Ascending aorta (tissue), 2 donors: ENCODE measurements at places on chromosomes 2 and 18. TPM values are rescaled to one million over a fixed set of nuclear protein-coding genes. Genes with fewer than 3 reads are reported as not detected.

GRCh38 chr2:236165842-236166795 is 2.1 kb downstream of the GBX2 start:
- peaks cover 18% of the 10 kb centered on the region for H3K4me1 ChIP-seq
- H3K27me3 ChIP-seq, result peaks cover 39% of the 10 kb centered on the region
- no peak overlapping the region for H3K27ac ChIP-seq
- H3K4me3 ChIP-seq, result peak overlapping the region; percentile 65
- H3K36me3 ChIP-seq, result no peaks in the 10 kb centered on the region
- no peak for DNase-seq

CFAP210 gene
- not detected for total RNA-seq

SOX11 gene
- total RNA-seq, result not detected

DNA sequence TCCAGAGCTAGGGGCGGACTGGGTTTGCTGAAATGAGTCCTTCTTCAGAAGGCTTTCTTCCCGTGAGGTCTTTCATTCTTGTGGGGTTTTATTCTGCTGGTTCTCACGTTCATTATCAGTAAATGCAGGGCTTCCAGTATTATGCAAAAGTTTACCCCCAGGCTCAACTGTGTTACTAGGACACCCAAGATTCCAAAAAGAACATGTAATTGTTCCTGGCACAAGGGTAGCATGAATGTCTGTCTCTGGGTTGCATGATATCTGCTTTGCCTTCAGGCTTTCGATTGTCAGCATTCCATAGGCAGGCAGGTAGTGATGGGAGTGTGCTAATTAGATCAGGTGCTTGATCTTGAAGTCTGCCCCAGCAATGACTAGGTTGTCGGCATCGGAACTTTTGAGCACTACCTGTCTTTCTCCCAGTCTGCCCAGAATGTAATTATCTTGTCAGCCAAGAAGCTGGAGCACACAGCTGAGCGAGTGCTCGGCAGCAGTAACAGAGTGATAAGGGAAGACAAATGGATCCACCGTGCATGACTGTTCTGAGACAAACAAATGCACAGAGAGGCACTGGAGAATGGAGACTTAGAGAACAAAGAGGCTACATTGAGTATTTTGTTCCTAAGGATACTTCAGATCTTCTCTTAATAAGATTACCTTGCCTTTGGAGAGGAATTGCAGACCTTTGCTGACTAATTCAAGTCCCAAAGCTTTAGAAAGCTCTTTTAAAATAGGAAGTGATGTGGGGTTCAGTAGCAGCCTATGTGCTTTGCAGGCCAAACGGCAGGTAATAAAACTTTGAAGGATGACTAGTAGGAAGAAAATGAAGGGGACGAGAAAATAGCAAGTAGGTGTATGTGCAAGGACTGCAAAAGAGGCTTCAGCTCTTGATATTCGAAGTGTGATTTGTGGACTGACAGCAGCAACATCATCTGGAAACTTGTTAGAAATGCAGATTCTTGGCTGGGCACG is 41.9 kb downstream of the ITGB6 start:
- H3K27ac ChIP-seq, result no peak overlapping the region
- no peaks in the 10 kb centered on the region for H3K36me3 ChIP-seq
- no peaks in the 10 kb centered on the region for H3K27me3 ChIP-seq
- DNase-seq, result no peak
- H3K4me3 ChIP-seq, result no peak overlapping the region

DNA sequence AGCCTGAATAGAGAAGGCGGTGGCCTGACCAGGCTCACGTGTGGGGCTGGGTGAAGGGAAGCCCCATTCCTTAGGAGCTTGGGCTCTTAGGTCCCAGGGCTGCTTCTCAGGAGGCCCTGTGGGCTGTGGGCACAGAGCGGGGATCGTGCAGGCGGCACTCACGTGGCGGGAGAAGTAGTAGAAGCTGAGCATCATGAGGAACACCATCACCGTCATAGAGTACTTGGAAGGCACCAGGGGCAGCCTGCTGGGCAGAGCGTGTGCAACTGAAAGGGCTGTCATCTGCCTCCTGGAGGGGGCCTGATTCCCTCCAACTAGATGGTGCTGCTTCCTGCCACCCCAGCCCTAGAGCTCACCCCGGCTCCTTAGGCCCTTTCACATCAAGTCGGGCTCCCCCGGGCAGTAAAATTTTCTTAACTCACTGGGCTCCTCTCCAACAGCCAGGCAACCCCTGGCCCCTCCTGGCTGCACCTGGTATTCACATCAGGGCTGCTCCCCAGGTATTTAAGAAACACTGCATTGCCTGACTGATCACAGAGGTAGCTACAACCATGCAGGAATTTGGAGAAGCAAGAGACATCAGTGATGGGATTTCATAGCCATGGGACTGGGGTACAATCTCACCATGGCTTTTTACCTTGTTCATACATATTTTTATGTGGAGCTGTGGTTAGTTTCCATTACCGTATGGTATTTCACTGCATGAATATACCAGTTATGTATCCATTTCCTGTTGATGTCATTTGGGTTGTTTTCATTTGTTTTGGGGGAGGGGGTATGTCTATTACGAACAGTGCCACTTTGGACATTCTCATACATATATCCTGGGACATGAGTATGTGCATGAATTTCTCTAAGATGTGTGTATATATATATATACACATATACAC is 32.9 kb downstream of the CENPO start:
- no peaks in the 10 kb centered on the region for H3K27me3 ChIP-seq
- peaks cover 27% of the 10 kb centered on the region for H3K36me3 ChIP-seq
- H3K4me1 ChIP-seq, result no peaks in the 10 kb centered on the region
- H3K27ac ChIP-seq, result no peak overlapping the region
- no peak overlapping the region for H3K4me3 ChIP-seq
- DNase-seq, result peak; percentile 47
